Pulmonary artery endothelial cell (primary cell): ENCODE measurements at places on chromosomes 4 and X.

DNA sequence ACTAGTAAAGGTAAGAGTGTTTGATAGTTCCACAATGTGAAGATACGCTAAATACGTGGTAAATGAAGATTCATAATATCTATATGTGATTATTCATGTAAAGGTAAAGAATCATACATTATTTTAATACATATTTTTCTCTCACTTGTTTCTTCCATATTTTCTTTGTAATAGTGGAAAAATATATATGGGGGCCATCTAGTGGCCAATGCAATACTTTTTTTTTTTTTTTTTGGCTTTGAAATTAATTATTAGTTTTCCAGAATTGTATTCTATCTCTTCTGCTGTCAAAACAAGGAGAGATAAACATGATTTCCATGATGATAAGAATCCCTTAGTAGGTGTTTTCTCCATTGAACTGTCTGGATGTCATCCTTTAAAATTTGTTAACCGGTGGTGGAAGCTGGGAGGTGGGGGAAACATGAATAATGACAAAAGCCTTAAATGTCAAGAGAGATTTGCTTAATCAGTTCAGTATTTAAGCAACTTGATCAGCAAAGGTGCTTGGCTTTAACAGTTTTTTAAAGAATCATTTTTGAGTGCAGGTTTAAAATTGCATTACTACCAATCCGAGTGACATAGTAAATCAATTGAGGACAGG, 508.7 kb upstream of the HTR2C start:
- no peak for DNase-seq

DNA sequence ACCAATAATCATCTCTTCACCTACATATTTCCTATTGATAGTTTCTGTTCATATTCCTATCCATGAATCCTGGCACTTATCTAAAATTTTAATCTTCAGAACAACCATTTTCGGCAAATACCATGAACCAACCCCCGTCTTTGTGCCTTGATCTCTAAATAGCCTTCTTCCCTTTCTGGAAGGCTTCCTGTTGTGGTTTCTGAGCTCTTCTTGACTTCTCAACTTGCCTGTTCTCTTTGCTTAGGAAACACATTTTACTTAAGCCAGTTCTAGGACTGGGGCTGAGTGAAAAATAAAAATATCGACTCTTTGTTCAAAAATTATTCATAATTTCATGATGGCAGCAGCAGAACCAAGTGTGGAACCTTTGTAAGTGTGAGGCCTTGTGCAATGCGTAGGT, 882.4 kb downstream of the C4orf33 start:
- no peak for DNase-seq

DNA sequence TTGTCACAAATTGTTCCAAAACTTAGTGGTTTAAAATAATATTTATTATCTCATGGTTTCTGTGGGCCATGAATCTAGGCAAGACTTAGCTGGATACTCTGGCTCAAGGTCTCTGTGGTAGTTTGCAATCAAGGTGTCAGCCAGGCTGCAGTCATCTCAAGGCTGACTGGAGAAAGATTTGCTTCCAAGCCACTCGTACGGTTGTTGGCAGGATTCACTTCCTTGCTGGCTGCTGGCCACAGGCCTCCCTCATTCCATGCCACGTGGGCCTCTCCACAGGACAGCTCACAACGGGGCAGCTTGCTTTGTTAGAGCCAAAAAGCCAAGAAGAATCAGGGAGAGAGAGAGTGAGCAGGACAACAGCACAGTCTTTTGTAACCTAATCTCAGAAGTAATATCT, 101.4 kb downstream of the WWC2 start:
- DNase-seq = peak; percentile 78

GRCh38 chrX:103614999-103615398, 7.2 kb downstream of the TCEAL3 start:
- DNase-seq = no peak

DNA sequence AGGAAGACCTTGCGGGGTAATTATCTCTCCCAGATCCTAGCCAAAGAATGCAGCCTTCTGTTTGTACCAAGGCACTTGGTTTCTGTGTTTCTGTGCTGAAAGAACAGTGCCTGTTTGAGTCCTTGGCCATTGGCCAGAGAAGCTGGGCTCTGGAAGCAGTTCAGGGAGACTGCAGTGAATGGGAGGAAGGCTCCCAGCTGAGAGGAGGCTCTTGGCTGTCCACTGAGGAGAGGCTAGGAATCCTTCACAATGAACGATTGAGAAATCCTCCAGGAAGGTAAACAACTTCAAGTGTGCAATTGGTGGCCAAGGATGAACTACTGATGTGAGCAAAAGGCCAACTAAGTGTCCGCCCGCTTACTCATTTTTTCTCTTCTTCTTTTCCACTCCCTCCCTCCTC, 61.3 kb downstream of the HS3ST1 start:
- no peak for DNase-seq

DNA sequence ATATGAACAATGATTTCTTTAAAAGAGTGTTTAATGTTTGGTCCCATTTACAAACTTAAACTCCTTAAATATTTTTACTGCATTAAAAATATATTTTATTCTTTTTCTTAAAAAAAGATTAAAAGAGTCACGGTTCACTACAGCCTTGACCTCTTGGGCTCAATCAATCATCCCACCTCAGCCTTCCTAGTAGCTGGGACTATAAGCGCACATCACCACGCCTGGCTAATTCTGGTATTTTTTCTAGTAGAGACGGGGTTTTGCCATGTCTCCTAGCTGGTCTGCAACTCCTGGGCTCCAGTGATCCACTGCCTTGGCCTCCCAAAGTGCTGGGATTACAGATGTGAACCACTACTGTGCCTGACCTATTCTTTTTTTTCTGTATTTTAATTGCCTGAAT, 104.7 kb upstream of the TLR2 start:
- no peak for DNase-seq

GRCh38 chrX:117487421-117487820, 629.2 kb downstream of the KLHL13 start:
- no peak for DNase-seq

DNA sequence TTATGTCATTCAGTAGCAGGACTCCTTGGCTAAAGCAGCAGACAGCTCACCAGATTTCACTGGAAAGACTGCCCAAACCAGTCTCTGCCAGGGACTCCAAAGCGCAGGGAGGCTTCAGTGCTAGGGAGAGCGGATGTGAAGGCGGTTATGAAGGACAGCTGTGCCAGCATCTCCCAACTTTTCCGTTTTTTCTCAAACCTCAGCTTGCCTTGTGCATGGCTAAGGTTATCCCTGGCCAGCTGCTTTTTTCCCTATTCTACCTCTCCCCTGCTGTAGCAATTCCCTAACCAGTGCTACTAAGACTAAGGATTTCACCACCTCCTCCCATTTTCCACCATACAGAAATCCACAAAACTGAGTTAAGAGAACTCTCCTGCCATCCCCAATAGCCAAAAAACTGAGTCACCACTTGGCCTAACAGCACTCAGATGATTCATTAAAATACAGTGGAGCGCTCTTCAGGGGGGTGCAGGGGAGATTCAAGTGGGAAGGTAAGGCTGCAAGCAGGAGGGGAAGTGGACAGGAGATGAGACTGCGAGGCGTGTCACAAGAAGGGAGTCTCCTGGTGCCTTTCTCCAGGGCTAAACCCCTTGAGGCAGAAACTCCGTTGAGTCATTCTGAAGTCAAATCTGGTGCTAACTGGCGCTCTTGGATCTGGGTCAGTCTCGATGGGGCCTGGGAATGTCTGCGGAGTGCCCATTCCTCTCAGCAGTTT, 90.7 kb downstream of the PALLD start:
- no peak for DNase-seq

DNA sequence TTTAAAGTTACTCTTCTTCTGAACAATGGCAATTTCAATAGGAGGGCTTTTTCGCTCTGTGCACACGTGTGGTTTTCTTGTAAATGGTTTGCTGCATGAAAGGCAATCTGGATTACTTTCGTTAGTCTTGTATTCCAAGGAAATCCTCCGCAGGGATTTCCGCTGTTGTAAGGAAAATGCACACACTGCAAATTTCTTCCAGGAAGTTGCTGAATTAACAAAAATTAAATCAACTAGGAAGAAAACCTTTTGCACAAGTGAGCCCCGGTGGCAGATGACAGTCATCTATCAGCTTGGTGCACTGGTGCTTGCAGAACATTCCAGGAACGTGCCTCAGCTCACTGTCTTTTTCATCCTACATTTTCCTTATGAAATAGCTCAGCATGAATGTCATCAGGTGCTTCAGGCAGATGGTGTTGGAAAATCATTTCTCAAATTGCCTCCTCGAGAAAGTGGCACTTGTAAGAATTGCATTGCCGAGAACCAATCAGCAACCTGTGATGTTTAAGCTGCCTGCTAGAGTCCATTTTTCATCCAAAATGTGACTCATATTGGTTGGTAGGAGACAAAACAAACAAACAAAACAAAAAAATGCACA, 272.4 kb upstream of the VCX start:
- no peak for DNase-seq
